Erythroblast (primary cell): ENCODE measurements at places on chromosomes 4 and X.
A peak's percentile ranks its signal among the peaks of the same experiment; 100 is the strongest.

- DNase-seq = no peak
These were observed 6.8 kb upstream of the CXCL2 start for GRCh38 chr4:74105656-74106280.

DNA sequence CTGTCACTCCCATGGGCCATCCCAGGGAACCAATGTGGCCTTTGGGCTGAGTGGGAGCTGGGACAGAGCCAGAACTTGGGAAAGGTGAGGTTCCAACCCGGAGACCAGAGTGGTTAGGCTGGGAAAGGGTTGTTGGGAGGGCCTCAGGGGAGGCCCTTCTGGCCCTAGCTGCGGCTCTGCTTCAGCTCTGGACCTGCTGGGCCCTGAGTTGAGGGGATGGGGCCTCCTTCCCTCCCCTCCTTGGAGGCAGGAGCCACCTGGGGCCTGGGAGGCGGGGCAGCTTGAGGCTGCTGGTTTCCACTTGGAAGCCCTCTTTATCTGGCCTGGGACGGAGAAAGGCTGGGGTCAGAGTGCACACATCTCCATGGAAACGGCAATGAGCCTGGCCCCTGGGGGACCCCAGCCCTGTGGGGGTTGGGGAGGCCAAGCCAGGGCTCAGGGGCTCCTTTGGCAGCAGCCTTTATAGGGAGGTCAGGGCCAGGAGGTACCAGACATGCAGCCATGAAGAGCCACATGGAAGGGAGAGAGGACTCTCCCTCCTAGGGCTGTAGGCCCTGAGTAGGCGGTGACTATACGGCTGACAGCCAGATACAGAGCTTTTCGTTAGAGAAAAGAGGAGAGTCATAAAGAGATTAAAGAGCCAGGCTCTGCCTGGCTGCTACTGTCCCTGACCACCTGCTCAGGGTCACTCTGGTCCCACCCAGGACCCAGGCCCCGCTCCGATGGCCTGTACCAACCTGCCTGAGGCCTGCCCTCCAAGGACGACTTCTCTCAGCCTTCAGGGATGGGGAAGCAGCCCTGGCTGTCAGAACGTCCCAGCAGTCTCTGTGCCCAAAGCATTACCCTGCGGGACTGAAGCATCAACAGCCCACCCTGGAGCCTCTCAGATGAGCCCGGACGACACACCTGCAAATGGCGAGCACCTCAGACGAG, 6.9 kb upstream of the NSD2 start:
- no peak for DNase-seq

DNA sequence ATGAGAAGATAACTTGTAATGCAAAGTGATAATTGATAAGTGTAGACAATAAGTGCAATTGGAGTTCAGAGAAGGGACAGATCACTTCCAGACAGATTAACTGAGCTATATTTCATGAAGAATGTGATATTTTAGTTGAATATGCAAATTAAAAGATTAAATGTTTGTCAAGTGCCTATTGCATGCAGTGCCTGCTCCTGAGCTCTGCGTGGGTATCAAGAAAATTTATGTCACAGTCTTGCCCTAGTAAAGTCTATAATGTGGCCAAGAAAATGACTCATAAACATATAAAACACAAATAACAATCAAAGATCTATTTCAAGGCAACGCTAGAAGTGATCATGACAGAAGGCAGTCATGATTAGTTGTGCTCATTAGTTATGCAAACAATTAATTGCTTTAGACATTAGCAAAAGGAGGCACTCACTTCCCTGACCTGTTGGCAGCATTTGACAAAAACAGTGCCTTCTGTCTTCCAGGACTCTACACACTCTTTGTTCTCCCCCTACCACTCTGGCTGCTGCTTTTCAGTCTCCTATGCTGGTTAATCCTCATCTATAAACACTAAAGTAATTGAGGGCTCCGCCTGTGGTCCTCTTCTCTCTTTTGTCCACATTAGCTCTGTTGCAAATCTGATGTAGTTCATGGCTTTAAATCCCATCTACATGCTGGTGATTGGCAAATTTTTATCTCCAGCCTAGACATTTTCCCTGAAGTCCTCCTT, 47.7 kb downstream of the ARHGEF38 start:
- no peak for DNase-seq

GRCh38 chrX:2901367-2902036, 27.6 kb downstream of the ARSD start:
- DNase-seq = no peak

DNA sequence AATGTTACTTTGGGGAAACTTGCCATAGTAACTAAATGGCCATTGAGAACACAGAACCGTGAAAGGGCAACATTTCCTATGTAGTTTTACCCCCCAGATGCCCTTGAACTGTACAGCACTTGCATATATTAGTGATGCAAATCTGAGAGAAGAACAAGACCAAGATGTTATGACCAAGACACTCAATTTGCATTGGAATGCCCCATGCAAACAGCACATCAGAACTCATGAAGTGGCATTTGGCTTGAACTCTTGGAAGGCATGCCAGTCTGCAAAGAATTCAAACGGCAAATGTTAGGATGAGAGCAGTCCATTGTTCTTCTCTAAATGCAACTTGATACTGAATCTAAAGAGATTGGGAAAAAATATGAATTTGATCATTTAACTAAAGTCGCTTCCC, 139.4 kb upstream of the CXorf66 start:
- DNase-seq = no peak

- DNase-seq = no peak
These were observed 93.2 kb downstream of the GASK1B start for GRCh38 chr4:158079661-158080060.

DNA sequence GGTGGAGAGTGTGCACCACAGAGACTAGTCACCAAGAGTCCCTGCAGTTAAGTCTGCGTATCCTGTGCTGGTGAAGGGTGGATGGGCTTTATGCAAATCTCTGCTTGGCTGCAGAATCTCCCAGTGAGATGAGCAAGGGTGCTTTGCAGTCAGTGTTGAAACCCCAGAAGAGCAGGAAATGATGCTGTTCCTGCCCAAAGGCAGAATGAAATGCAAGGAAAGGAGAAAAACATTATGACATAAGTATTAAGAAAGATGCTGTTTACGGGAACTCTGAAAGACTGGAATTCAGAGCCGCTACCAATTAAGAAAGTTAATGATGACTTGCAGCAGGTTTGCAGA, 25.4 kb upstream of the ACSL1 start:
- DNase-seq = no peak

DNA sequence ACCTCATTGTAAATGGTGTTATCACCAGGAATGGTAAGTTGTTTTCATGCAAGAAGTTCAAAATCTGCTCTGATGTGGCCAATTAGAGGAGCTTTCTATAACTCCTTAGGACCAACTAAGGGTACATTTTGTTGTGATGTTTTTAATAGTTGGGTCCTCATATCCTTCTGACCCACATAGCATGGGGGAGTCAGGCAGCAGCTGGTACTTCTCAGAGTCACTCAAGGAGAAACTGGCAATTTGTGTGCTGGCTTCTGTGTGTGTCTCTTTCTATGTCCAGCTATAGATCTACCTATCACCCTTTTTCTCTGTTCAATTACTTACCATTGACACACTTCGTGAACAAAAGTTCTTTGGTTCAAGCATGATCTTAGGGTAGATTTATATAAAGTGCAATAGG, 194.3 kb upstream of the TENM3 start:
- DNase-seq = no peak

GRCh38 chr4:25860586-25861279, 2.1 kb downstream of the SEL1L3 start:
- DNase-seq = peak; percentile 68

DNA sequence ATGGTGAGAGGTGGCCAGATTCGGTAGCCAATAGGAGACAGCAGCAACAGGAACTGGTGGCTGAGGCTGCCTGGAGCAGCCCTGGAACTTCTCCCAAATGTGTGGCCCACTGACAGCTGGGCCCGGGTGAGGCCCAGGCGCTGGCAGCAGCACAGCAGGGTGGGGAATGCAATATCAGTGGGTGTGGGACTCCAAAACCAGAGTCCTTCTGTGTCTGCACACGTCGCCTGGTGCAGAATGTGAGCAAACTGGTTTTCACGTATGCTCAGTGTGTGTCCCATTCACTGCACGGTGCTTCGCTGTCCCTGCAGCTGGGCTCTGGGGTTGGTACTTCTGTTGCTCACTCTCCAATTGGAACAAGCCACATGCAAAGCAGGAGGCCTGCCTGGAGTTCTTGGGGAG, 14.4 kb upstream of the CENPU start:
- peak; percentile 53 for DNase-seq

DNA sequence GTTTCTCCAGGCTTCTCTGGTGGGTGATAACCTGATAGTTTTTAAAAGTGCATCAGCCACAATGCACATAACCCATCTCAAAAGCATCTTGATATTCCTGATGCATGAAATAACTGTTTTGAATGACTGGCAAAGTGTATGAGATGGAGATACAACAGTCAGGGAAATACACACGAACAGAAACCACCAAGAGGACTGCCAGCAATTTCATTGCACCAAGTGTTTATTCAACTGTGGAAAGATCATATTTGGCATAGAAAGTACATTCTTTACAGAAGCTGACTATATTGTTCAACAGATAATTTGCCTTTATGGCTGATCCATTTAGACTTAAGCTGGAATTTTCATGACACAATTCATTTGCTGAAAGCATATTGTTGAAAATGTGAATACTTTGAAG, 139.5 kb downstream of the SLIT2 start:
- DNase-seq = no peak

GRCh38 chr4:89929425-89930159, 34.9 kb downstream of the MMRN1 start:
- DNase-seq = no peak

GRCh38 chrX:72016881-72017783, 106.5 kb downstream of the NHSL2 start:
- DNase-seq = no peak

DNA sequence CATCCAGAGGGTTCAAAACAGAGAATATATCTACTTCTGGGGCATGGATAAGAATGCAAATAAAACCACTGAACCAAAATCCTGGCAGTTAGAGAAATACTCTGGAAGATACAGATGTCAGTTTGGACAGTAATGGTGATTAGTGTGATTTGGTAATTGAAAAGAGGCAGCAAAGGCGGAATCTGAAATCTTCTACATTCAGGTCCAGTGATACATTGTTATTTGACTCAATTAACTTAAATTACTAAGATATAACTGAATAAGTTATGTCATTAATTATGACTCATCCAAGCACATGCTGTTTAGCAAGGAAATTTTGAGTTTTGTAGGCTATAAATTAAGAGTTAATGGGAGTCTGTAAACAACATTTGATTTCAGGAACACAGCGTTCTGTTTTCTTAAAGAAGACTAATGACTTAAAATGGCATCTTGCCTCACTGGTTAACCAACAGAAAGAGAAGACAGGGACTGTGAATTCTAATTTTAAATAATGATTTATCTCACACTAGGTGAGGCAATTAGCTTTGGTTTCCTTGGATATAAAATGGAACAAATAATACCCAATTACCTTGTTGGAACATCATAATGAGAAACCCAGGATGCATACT, 937.1 kb downstream of the PDHA2 start:
- no peak for DNase-seq

- DNase-seq = no peak
These were observed 37.7 kb upstream of the NUDT6 start for GRCh38 chr4:122959981-122960610.

GRCh38 chrX:18607966-18608365, 63.9 kb downstream of the RS1 start:
- DNase-seq = no peak

DNA sequence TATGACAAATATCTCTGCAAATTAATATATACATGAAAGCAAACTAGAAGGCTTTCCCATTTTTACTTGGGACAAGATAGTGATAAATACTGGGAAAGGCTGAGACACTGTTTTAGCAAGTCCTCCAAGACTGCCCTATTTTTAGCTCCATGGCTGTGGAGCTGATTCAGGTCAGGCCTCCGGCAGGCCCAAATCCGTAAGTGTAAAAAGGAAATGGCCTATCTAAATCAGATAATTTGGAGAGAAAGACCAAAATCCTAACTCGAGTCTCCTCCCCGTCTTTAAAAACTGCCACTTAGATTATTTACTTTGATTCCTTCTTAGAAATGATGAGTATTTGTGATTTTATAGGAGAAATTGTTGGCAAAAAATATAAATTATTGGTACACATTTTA, 2.9 kb downstream of the OTUD4 start:
- DNase-seq = peak; percentile 11

- no peak for DNase-seq
These were observed 39.6 kb upstream of the CPLX1 start for GRCh38 chr4:865572-865971.

- DNase-seq = no peak
These were observed 31.6 kb downstream of the ADH7 start for GRCh38 chr4:99403380-99404184.

DNA sequence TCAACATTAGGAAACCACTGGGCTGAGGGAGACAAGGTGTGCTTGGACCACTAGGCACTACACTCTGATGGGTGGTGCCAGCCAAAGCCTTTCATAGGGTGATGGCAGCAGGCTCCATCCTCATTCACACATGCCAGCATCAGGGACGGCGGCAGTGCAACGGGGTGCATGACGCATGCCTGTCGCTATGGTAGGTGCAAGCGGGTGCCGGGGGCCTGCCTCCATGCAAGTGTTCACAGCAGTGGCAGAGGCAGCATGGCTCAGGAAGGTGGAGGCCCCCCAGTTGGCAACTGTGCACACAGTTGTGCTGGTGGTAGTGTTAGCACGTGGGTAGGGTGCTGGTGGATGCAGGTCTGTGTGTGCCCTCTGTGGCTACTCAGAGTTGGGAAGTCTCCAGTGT, 184.1 kb downstream of the RELL1 start:
- no peak for DNase-seq
